ENCODE measurements at places on chromosomes 1 and 21.

- no peak for DNase-seq
Measured at GRCh38 chr1:215772151-215772550, 205.0 kb downstream of the KCTD3 start.

GRCh38 chr1:207578796-207579435 lies 66.0 kb upstream of the CR1L start:
- no peak for DNase-seq

DNA sequence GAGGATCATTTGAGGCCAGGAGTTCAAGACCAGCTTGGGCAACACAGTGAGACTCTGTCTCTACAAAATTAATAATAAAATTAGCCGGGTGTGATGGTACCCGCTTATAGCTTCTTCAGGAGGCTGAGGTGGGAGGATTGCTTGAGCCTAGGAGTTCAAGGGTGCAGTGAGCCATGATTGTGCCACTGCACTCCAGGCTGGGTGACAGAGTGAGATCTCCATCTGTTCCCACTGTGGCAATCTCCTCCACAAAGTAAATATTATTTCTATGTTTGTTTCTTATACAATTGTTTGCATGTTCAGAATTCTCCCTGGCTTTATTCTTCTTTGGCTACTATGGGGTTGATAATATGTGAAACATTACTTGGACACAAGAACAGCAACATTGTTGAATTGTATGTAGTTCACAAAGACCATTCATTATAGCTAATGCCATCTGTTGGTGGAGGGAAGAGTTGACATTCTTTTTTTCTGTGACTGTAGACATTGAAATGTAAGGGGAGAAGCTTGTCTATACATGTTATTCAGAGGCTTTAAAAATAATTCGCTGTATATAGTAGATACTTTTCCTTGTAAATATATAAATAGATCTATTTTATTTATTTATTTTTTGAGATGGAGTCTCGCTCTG lies 47.8 kb upstream of the SRSF10 start:
- DNase-seq = no peak

DNA sequence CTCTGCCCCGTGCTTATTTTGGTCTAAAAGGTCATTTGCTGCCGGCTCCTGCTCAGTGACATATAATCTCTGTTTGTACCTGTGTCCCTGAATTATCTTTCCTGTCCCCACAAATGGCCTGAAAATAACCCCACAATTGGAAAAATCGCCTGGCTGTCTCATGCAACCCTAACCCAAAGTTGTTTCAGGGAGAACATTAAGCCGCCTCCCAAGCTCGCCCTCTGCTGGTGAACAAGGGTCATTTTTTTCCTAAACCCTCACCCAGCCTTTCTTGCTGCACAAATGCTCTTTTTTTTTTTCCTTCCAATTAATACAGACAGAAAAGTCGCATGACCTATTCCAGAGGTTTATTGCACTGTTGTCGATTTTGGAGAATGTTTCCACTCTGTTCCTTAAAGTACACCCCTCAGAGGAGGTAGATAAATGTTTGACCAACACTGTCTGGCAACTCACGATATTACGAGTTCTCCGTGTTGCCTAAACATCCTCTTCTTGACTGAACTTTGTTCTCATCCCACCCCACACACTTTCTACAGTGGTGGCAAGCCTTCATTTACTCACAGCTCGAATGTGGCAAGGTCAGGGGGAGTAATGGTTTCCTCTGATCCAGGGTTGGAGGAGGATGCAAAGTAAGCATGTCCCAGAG lies 148.7 kb downstream of the ZZZ3 start:
- peak; percentile 75 for DNase-seq

GRCh38 chr1:19123837-19124236 lies 86.2 kb downstream of the UBR4 start:
- DNase-seq = no peak

DNA sequence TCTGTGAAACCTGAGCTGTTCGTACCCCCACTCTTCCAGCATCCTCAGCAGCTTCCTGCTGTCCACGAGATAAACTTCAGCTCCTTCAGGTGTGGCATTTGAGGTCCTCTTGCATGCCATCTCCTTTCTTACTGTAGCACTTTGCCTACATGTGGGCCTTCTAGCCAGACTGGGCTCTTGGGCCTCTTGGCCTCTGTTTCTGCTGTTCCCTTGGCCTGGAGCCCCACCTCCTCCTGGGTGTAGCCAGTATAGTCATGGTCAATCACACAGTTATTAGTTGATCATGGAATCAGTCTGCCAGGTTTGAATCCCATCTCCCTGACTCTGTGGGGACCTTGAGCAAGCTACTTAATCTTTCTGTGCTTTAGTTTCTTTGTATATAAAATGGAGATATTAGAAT lies 26.4 kb downstream of the TMEM53 start:
- DNase-seq = no peak

DNA sequence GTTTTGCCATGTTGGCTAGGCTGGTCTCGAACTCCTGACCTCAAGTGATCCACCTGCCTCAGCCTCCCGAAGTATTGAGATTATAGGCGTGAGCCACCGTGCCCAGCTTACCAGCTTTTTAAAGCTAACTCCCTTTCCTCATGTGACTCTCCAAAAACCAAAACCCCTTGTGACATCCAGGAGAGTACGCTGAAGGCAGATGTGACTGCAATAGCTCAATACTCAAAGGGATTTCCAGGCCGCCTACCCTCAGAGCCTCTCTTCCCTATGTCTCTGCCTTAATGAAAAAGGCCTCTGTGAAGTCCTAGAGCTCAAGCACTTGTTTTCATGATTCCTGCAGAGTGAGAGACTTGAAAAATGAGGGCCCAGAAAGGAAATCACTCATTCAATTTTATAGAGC lies 82.6 kb downstream of the TEX35 start:
- DNase-seq = no peak

DNA sequence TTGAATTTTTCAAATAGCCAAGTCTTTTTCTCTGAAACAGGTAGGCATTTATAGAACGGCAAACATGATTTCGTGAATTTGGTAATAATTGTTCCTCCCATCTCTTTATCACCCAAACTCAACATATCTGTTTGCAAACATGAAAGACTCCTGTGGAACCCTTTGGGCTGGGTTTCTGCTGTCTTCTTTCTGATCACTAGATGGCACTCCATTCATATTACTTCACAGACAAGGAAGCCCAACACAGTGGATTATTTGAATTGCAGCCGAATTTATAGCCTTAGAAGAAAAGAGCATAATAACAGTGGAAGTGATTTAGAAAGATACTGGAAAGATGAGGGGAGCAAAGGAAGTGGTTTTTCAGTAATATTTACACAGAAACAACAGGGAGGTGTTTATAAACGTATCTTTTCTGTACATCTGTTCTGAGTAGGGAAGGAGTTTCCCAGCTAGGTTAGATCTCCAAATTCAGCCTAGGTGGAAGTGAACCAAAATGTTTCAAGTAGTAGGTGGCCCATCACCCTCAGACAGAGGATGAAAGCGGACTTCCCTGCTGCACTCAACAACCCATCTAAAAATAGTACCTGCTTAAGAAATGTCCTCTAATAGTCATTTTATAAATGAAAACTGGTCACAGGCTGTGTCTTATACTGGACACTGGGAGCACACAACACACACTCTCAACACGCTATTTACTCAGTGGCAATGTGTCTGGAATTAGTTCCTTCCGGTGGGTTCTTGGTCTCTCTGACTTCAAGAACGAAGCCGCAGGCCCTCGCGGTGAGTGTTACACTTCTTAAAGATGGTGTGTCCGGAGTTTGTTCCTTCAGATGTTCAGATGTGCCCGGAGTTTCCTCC lies 67.6 kb downstream of the MAP3K21 start:
- DNase-seq = peak; percentile 51

DNA sequence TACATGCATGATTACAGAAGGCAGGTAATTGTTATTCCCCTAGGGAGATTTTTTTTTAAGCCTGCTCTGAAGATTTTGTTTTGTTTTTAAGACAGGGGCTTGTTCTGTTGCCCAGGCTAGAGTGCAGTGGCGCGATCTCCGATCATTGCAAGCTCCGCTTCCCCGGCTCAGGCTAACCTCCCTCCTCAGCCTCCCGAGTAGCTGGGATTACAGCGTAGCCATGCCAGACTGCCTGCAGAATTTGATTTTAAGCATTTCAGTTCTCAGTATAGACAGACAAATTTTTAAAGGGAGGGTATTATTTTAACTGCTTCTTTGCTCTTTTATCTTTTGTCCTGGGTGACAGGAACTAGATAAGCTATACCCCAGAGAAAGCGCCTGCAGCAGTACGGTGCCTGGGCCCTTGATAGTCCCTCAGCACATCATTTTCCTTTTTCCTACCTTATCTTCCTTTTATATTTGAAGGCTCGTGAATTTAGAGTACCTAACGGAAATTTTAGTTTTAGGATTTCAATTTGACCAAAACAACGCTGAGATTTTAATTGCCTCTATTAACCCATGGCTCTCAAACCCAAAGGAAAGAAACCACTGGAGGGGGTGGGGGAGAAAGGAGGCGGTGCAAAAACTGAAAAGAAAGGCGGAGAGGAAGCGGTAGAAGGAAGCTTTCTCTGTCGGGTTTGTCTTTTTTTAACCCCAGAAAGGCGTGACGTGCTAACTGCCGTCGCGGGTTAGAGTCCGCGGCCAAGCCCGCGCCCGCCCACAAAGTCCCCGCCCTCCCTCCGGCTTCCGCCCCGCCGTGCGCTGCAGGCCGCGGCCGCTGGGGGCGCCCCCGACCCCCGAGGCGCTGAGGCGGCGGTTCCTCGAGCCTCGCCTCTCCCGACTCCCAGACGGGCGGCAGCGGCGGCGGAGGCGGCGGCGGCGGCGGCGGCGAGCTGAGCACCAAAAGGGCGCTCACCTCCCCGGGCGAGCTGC lies at the start of gene EEIG2:
Gene EEIG2 (plus strand): TSS at position 886 of the 972 bp plus-strand sequence. CDS start 329 bp downstream, outside the sequence.
- peak; percentile 91 for DNase-seq

- DNase-seq = no peak
Measured at GRCh38 chr1:111775966-111776365, 20.3 kb downstream of the DDX20 start.
